ENCODE measurements at places on chromosomes 1 and 21.

DNA sequence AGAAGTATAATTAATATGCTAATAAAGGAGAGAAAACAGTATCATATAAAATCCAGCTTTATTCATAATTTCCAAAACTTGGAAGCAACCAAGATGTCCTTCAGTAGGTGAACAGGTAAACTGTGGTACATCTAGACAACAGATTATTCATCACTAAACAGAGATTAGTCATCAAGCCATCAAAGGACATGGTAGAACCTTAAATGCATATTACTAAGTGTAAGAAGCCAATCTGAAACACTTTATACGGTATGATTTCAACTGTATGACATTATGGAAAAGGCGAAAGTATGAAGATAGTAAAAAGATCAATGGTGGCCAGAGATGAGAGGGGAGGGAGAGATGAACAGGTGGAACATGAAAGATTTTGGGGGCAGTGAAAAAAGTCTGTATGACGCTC is 541.7 kb downstream of the SMYD3 start:
- no peak for DNase-seq

DNA sequence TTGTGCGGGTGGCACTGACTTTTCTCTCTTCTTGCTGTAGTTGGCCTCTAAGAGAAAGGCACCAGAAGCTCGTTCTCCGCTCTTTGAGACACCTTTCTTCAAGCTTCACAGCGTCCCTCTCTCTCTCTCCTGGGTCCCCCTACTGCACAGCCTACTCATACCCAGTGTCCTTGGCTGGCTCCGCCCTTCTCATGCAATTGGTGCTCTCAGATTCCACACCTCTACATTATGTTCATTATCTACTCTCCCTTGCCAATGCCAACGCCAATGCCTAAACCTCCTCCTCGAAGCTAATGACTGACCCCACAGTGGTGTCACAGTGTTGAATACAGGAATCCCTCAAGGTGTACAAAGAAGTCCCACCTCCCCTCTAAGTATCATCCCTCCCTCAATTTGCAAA is 4.8 kb upstream of the DNAJC28 start:
- no peak for DNase-seq

DNA sequence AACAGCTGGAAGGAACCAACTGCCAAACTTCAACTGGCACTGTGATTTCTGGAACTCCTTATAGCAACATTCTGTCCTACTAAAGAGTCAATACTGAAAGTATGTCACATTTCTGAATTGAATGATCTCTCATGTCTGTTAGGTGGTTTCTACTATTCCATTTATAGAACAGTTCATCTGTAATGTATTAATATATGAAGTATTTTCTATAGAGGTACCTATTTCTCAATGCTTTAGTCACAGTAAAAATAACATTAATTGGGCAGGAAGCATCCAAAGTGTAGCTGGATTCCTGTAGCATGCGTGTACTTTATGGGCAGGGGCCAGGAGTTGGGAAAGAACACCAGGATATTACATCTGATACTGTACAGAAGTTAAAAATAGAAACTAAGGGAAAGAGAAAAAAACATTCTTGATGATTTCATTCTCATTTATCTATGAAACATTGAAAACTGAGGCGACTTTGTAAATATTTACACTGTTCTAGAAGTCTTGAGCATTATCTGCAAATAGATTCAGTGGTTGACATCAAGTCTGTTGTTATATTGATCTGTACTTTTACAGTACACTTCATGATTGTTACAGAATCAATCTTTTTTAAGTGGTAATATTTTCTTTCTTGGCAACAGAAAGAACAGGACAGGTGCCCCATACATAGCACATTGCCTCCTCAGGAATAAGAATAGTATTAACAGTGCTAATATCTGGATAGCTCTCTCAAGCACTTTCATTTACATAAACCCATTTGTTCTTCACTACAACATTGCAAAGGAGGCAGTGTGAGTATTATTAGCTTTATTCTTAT is 6.2 kb upstream of the ZNF281 start:
- peak; percentile 82 for DNase-seq

DNA sequence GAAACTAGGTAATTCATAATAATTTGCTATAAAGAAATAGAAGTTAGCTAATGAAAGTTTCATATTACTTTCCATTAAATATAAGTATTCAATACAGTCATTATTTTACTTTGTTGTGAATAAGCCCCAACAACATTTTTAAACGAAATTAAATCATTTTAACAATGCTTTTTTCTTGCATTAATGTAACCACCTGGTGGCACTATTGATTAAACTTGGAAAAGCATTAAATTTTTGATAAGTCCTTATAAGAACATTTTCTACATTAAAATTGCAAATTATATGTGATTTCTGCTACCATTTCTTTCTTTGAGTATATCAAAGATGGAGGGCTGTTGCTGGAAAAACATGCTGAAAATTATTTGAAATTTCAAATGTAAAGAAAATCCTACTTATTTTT is 918.8 kb upstream of the TMPRSS15 start:
- DNase-seq, result no peak

- no peak for DNase-seq
Measured at GRCh38 chr1:46484783-46485490, 4.7 kb upstream of the DMBX1 start.

DNA sequence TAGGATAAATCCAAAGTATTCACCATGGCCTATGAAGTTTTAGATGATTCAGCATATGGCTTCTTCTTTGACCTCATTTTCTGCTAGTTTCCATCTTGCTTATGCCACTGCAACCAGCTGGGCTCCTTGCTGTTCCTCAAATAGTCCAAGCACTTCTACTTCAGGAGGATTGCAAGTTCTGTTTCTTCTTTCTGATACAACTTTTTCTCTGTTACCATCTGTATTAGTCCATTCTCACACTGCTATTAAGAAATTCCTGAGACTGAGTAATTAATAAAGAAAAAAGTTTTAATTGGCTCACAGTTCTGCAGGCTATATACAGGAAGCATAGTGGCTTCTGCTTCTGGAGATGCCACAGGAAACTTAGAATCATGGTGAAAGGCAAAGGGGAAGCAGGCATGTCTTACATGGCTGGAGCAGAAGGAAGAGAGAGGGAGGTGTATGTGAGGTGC is 20.3 kb downstream of the PTGS2 start:
- DNase-seq, result no peak

- no peak for DNase-seq
Measured at GRCh38 chr1:18246543-18246942, 138.9 kb downstream of the IGSF21 start.

GRCh38 chr1:199067483-199067882 is 428.6 kb downstream of the PTPRC start:
- no peak for DNase-seq

DNA sequence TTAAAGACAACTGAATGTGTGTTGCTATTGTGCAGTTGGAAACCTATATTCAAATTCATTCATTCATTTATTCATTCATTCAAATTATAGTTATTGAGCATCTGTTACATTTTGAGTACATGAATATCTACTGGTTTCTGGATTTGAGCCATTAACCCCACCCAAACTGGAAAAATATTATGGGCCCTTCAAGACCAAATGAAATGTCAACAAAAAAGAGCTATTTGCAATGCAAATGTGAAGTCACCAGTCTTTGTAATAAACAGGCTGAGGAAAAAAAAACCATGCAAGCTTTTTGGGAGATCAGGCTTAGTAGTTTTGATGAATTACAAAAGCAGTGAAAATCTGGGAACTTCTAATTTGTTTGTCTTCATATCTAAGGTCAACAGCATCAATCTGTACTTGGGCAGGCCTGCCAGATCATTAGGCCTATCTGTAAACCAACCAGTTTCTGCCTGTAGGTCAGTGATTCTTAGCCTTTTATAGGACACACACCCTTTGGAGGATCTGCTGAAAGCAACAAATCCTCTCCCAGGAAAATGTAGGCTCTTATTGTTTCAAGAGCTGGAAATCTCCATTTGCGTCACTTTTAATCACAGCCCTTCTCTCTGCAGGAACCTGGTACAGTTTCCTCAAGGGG is 134.7 kb downstream of the FAM78B start:
- DNase-seq, result no peak

DNA sequence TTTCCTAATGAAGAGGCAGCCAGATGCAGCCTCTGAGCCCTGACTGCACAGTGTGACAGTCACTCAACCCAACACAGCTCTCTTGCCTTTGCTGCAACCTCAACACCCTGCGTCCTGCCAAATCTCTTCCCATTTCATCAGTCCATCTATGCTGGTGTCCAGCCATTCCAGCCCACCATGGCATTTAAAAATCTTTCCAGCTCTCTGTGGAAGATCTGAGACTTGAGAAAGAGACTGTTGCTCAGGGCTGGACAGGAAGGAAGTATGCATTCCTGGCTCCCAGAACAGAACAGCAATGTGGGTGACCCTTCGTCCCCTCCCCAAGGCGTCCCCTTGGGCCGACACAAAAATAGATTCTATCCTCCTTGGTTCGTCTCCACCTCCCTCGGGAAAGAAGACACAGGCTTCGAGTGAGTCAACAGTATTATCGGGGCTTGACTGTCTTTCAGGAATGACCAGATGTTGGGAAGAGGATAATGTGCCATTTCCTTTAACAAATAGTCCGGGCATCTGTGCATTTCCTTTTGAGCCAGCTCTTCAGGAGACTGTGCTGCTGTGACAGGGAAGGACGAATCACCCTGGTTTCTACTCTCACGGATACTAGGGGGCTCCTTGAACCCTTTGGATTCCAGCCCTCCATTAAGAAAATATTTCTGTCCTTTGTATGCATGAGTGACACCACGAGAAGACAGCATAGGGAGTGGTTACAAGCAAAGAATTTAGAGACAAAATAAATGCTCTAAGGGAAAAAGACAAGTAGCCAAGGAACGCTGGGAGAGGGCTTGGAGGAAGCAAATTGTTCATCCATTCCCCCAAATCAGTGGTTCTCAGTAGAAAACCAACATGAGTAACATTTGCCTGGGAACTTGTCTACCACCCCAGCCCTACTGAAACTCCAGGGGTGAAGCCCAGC is 111.4 kb upstream of the CDC42BPA start:
- DNase-seq, result no peak

GRCh38 chr1:208164609-208165008 is 79.6 kb downstream of the PLXNA2 start:
- no peak for DNase-seq

DNA sequence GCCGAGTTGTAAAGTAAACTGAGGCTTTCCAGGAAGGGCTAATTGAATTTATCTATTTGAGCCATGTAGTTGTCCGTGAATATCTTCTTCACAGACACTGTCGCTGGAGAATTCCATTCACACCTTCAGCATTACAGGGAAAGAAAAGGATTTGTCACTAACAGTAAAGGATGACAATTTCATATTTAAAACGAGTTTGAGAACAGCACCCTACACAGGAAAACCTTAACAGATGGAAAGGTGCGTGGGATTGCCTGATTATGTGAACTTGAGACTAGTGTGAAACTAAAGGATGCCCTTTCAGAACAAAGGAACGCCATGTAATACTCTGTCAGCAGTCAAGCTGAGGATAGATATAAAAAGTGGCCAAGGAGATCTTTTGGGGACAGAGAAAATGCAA is 492.5 kb upstream of the ADGRL2 start:
- DNase-seq, result no peak

GRCh38 chr1:196733091-196733970 is 41.3 kb upstream of the CFHR3 start:
- DNase-seq, result no peak

DNA sequence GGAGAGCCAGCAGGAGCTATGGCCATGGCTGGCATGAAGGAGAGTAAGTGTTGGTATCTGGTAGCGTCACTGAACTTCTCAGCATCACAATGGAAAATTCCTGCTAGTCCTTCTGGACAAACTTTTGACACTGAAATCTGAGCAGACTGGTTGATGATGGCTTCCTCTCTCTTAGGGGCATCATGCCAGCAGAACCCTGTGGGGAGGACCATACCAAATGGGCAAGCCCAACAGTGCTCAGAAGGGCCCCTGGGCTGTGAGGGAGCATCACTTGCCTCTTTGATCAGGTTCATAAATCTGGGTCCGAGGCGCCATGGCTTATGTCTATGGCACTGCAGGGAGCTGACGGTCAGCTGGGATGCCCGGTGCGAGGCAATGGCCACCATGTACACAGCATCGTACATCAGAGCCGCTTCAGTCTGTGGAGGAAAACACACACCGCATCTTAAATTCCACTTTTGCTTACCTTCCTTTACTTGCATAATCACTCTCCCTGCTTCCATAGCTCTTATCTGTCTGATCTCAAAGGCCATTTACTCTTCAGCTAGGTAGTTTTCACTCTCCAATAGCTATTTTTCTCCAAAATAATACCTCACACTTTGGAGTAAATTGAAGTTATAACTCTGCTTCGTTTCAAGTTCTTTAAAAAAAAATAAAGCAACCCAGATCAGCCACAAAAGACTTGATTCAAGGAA is 297.1 kb downstream of the GRIK1 start:
- DNase-seq, result no peak

GRCh38 chr1:223270155-223270554 is 93.8 kb downstream of the SUSD4 start:
- no peak for DNase-seq

- DNase-seq, result no peak
Measured at GRCh38 chr1:88053065-88053464, 631.0 kb upstream of the PKN2 start.

GRCh38 chr21:15221799-15222386 is 157.1 kb upstream of the NRIP1 start:
- no peak for DNase-seq

DNA sequence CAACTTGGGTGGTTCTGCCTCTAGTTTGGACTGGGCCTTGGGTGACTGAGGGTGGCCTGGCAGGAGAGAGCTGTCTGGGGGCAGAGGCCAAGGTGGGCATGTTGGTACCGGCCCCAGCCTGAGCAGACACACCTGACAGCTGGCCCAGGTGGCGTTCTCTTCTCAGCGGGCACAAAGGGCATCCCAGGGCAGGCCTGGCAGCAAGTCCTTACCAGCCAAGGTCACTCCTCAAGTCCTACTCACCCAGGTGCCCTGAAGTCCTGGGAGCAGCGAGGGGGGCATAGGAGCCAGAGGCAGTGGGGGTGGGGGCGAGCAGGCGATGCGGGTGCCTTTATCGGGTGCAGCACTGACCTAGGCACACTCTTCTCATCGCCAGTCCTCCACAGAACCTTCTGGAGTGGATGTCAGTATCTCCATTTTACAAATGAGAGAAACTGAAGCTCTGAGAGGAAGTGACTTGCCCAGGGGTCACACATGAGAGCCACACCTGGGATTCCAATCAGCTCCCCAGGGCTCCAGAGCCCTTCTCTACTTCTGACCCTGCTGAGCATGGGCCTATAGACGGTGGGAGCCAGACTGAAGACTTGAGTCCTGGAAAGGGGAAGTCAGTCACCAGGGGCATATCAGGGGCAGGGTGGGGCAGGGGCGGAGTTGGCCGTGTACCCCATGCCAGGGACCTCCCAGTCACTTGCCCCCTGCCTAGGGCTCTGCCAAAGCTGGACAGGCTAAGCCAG is 587 bp upstream of the SLC25A34 start:
- peak; percentile 12 for DNase-seq

Measured in uterus (tissue), 4 donors.